ENCODE measurements at places on chromosomes 5 and 9.
A peak's percentile ranks its signal among the peaks of the same experiment; 100 is the strongest.

GRCh38 chr5:42949348-42950115 lies 90.6 kb downstream of the ANXA2R start:
- peak; percentile 40 for DNase-seq

DNA sequence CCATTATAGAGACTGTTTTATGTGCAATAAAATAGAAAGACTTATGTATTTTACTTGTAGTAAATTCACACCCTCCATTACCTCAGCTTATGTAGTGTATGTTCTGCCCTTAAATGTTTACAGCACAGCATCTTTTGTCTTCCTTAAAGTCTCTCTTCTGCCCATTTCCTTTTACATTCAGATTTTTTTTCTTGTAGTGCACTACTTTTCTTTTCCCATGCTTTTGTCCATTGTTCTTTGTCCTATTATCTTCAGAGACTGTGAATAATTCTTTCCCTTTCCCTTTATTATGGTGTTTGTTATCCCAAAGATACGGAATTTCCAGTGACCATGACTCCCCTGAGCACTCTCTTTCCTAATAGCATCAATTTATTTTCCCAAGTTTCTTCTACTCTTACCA lies 66.1 kb upstream of the TYRP1 start:
- no peak for DNase-seq

GRCh38 chr5:158273035-158273434 lies 414.1 kb upstream of the CLINT1 start:
- DNase-seq: no peak

DNA sequence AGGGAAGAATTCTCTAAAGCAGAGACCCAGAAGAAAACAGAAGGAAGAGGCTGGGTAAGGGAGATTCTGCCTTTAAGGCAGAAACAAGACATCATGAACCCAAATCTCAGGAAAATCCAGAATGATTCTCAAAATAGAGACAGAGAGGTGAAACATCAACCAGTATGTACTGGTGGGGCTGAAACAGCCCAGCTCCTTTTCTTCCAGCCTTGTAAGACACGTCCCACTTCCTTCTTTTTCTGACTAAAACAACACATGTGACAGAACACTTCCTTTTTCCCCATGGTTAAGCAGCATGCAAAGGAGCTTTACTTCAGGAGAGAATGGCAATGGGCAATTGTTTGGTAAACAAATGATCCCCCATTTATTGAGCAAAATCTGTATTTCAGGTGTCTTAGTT lies 230.8 kb upstream of the NR4A3 start:
- DNase-seq: no peak

- DNase-seq: no peak
These were observed 79.4 kb downstream of the GAS1 start for GRCh38 chr9:86867804-86868313.

DNA sequence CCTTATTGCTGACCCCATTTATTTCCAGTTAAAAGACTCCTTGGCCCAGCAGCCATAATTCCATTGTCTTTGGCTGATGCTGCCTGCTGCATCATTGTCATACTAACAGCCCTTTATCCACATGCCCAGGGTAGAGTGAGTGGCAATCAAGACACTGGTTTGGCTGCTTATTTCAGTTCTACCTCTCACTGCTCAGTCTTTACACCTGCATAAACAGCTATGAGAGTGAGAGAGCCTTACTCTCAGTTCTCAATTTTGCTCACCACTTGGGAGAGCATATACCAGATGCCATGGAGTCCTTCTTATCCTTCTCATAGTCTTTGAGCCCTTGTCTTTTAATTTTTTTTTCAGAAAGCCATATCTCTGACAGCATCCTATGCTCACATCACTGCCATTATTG lies 596.9 kb upstream of the CYLC2 start:
- DNase-seq: no peak

DNA sequence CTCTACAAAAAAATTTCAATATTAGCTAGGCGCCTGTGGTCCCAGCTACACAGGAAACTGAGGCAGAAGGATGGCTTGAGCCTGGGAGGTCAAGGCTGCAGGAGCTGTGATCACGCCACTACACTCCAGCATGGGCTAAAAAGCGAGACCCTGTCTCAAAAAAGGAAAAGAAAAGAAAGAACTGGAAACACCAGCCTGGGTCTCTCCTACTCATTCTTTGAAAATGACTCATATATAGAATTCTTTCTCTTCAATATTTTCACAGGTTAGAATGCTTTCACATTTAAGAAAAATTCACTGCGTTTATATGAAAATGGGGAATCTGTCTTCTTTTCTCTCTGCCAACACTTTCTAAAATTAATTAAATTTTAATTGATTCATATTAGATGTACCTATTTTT lies 115.6 kb downstream of the TRPM6 start:
- no peak for DNase-seq

DNA sequence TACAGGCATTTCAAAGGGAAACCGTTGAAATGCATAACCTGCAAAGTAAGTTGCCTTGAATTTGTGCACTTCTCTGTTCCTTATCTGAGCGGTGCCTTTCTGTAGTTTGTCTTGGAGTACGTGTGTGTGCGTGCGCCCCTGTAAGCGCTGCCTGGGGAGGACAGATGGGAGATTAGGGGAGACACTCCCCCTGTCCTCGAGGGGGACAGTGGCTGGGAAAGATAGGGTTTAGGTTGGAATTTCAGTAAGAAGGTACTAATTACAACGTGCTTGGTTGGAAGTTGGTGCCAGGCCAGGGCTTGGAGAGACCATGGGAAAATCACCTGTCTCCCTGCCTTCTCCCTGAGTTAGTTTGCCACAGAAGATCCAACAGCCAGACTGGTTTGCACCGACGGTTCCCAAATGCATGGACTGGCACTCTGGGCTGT lies 73.2 kb downstream of the PIK3R1 start:
- no peak for DNase-seq

- no peak for DNase-seq
These were observed 262.5 kb downstream of the ELAVL2 start for GRCh38 chr9:23563517-23563916.

DNA sequence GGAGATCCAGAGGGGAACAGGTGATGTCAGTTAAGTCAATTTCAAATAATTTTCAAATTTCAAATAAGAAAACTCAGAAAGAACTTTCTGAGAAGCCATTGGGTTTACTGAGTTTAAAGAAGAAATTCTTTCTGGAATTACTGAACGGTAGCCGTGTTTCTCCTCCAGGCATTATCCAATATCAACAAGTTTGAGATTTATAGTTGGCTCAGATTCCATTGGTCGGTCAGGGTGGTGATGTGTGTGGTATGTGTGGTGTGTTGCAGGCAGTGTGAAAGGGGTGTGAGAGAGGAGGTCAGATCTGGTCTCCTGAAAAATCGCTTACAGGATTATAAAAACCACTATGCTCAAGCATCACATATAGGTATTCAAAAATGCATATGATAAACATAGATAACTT lies 60.1 kb downstream of the PDE4D start:
- DNase-seq: no peak

GRCh38 chr9:110650991-110651411 lies 17.6 kb upstream of the MUSK start:
- no peak for DNase-seq

DNA sequence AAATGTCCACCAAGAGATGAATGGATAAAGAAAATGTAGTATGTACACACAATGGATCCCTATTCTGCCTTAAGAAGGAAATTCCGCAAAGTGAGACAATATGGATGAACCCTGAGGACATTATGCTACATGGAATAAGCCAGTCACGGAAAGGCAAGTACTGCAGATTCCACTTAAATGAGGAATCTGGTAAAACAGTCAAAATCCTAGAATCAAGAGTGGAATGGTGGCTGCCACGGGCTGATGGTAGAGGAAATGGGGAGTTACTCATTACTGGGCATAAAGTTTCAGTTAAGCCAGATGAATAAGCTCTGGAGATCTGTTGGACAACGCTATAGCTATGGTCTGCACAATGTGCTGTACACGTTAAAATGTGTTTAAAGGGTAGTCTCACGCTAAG lies 47.2 kb downstream of the STK10 start:
- no peak for DNase-seq

- DNase-seq: no peak
These were observed 23.2 kb downstream of the PSAT1 start for GRCh38 chr9:78320030-78320693.

GRCh38 chr5:81950996-81951395 lies 20.8 kb upstream of the ATG10 start:
- no peak for DNase-seq

DNA sequence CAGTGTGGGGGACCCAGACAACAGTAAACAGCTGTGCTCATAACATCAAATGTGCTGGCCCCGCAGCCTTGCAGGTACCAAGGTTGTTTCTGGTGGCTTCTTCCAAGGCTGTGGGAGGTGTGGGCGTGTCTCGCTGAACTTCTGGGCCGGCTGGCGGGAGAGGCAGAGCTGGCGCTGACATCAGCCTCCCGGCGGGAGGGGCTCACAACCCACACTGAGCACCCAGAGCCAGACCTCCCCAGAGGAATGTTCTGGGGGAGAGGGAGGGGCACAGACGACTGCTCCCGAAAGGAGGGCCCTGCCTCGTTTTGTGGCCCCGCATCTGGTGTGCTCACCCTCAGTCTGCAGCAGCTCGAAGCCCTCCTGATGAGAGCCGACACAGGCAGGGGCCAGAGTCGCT lies 6.9 kb upstream of the SLC12A7 start:
- no peak for DNase-seq

DNA sequence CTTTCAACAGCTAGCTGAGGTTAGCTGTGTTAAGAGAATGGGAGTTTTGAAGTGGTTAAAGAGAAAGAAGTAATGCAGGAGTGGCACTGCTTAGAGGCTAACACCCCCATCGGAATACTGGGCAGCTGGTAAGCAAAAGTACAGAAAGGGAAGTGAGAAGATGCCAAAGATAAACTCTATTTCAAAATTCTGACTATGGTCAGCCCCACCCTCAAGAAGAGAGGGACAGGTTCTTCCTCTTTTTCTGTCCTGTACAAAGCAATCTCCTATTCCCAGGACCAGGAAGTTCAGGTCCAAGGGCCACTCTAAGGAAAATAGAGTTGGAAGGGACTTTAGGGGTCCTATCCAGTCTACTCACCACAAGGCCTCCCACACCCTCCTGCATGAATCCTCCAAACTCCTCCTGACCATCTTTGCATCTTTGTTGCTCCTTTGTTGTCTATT lies 45.9 kb upstream of the JAK2 start:
- no peak for DNase-seq

DNA sequence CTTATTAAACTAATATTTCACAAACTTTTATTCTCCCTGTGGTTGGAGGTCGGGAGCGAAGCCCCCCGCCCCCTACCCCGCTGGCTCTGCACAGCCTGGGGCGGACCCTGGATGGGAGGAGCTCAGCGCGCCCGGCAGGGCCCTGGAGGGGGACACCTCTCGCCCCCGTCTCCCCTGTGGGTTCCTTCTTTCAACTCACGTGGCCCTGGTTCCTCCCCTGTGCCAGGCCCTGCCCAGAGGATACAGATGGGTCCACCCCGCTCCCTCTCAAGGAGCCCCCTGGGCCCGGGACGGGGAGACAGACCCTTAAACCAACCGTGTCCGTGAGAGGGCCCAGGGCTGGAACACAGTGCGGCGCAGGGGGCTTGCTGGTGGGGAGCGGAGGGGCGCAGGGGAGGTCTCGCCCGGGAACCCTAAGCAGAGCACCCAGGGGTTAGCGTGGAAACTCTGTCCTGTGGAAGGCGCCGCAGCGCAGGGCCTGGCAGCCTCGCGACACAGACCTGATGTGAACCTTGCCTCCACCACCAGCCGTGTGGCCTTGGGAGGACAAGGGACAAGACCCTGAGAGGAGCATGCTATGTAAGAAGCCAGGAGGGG lies 103.7 kb upstream of the MVB12B start:
- DNase-seq: no peak

DNA sequence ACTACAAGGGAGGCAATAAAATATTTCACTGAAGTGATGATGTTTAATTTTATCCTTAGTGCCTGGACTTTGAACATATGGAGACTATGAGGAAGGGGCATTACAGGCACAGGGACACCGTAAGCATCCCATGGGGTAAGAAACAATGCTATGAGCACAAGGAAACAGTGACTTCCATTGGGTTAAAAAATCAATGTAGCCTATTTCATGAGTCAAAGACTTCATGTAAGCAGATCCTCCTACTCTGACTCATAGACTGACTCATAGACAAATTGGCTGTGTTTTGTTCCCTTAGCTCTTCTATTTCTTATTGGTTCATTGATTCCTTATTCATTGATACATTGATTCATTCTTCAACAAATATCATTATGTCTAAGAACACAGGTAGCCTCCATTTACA lies 351.0 kb downstream of the PRELID2 start:
- no peak for DNase-seq

GRCh38 chr5:132905938-132906337 lies 32.5 kb downstream of the LEAP2 start:
- no peak for DNase-seq
